ENCODE measurements at places on chromosomes 5 and 9. TPM values are rescaled to one million over a fixed set of nuclear protein-coding genes. Genes with fewer than 3 reads are reported as not detected.

The MLANA gene
- 0.58 TPM for polyA plus RNA-seq

The CER1 gene
- 0.04 TPM for polyA plus RNA-seq

The PCDHB12 gene
- not detected for polyA plus RNA-seq

DNA sequence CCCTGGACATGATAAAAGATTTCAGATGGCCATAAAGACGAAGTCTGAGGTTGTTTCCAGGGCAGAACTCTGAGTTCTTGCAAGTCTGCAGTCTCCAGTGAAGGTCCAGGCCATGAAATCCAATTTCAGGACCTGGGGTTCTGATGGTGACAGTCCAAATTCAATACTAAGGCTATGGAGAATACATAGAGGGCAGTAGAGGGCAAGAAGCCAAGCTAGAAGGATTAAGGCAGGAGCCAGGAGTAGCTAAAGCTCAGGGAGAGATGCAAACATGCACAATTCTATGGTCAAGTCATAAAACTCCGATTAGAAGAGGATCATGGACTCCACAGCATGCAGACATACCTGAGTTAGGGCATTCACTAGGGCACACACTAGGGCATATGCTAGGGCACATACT is 11.4 kb downstream of the SLIT3 start:
- no peaks in the 10 kb centered on the region for H3K4me1 ChIP-seq
- H3K27me3 ChIP-seq = no peaks in the 10 kb centered on the region
- no peak for DNase-seq
- no peaks in the 10 kb centered on the region for H3K36me3 ChIP-seq

GRCh38 chr9:4298255-4299004 is 1.4 kb downstream of the GLIS3 start:
- peaks cover 2% of the 10 kb centered on the region for H3K27me3 ChIP-seq
- H3K4me3 ChIP-seq = peak overlapping the region; percentile 75
- peak overlapping the region; percentile 31 for H3K27ac ChIP-seq
- H3K36me3 ChIP-seq = no peaks in the 10 kb centered on the region
- peak; percentile 60 for DNase-seq
- no peaks in the 10 kb centered on the region for H3K4me1 ChIP-seq

- no peak for DNase-seq
- H3K4me3 ChIP-seq = no peak overlapping the region
- no peaks in the 10 kb centered on the region for H3K36me3 ChIP-seq
- H3K4me1 ChIP-seq = no peaks in the 10 kb centered on the region
- H3K27ac ChIP-seq = no peak overlapping the region
These were observed 615.2 kb upstream of the SEMA6A start for GRCh38 chr5:117189784-117190183.

DNA sequence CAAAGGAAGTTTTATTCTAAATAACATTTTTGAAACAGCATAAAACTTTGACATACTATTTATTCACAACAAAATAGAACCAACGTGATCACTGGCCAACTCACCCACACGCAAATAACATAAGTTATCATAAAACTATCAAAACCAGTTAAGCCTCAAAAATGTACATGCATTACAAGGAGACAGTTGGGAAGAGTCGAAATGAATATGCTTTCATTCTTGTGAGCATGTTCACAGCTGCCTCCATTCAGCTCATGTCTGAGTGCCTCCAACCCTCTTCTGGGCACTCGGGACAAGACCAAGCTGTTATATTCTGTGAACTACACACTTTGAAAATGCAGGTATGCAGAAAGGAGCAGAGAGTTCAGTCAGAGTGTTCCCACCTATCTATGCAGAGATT is 284.9 kb downstream of the BNC2 start:
- no peak overlapping the region for H3K27ac ChIP-seq
- no peaks in the 10 kb centered on the region for H3K4me1 ChIP-seq
- H3K4me3 ChIP-seq = no peak overlapping the region
- H3K27me3 ChIP-seq = no peaks in the 10 kb centered on the region

- H3K4me3 ChIP-seq = no peak overlapping the region
- no peaks in the 10 kb centered on the region for H3K27me3 ChIP-seq
- H3K4me1 ChIP-seq = peaks cover 9% of the 10 kb centered on the region
- no peak overlapping the region for H3K27ac ChIP-seq
- no peak for DNase-seq
- no peaks in the 10 kb centered on the region for H3K36me3 ChIP-seq
These were observed 183.2 kb upstream of the MAP3K1 start for GRCh38 chr5:56632199-56632598.
